Fibroblast of upper back skin (primary cell): ENCODE measurements at places on chromosomes 11 and 22.

GRCh38 chr22:24460418-24461089 lies 33.2 kb downstream of the ADORA2A start:
- peak; percentile 35 for DNase-seq

DNA sequence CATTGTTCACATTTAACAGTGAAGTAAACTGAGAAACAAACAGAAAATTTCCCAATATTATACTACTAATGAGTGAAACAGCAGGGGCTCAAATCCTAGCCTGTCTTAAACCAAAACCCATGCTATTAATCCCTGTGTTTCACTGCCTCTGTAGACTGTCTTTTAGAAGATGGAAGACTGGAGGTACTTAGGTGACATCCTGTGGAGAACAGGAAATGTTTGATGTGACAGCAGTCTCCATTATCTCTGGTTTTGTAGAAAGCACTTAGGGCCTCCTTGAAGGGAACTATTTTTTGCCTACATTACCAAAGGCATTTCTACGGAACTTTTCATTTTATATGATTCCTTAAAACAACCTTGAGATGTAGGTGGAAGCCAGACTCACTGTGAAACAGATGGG lies 288.1 kb upstream of the SORL1-AS1 start:
- DNase-seq: no peak

- no peak for DNase-seq
These were observed 32.0 kb downstream of the SLC1A2 start for GRCh38 chr11:35387111-35387982.

DNA sequence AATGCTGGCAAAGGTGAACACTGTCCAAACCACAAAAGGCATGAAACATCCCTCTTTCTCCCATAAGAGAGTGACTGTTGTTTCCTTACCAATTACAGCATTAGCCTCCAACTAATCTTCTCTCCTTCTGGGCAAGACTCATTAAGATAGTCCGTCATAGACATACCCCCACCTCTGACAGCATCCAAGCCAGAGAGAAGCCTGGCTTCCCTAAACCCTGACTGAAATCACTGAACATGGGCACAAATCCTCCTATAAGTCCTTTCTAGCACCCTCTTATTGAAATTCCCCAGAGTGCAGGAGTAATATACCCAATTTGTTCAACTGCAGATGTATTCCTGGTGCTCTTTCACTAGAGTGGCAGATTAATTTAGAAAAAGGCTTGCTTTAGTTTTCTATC lies 1.7 kb upstream of the RNASEH2C start:
- no peak for DNase-seq

DNA sequence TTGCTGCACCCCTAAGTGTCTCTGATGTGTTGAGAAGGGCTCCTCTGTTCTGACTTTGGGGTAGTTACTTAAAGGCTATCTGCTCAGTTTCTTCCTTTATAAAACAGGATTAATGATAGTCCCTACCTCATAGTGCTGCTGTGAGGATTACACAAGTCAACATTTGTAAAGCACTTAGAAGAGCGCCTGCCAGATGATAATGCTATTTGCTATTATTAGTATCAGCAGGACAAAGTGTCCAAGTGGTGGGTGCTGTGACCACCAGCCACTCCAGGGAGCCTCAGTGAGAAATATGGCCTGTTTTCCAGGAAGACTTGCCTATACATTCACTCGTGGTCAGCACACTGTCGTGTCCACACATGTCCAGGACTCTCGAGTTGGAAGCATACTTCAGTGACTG lies 16.2 kb downstream of the POU2F3 start:
- no peak for DNase-seq

DNA sequence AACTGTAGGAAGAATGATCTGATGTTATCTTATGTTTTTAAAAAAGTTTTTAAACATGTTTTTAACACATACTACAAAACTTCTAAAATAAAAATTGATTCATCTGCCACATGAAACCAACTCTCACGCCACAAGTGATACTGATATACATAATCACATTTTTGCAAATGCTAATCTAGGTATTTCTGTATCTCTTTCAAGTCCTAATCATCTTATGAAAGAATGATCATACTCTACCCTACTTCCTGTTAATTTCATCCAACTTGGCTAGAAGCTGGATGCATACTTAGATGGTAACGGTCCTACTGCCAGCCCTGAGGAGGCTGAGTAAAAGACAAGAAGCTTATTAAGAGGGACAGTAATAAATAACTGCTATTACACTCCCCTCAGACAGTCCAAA lies 19.2 kb downstream of the THAP12 start:
- DNase-seq: no peak

DNA sequence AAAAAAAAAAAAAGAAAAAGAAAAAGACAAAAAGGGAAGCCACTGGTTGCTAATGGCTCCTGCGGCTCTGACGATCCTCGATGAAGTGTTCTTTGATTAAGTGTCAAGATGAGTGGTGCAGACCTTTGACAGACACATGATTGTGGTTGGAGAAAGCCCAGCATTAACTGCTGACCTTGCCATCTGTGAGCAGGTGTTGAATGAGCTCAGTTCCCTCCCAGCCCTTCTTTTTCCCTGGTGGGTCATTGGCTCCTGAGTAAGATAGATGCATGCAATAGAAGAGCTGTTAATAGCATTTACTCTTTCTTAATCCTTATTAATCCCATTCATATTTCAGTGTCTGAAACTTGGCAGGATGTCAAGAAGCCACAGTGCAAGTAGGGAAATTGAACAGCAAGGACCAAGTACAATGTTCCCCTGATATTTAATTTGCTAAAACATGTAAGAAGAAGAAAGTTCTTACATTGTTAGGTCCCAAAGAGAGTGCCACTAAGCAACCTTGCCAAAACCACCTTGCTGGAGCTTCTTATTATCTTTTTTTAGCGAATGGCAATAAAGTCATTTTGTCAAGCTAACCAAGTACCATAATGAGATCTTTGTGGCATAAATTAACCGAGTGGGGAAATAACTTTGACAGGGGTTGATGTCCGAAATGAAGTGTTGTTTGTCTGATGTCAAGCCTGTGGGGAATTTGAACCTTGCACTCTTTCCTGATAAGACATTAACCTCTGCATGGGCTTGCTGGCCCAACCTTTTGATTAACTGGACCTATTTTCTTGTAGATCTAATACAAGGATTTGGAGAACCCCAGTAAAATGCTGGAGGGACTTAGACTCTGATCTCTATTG lies 113.7 kb downstream of the PTPRJ start:
- DNase-seq: peak; percentile 46

GRCh38 chr11:8293171-8293570 lies 29.5 kb upstream of the LMO1 start:
- DNase-seq: no peak

DNA sequence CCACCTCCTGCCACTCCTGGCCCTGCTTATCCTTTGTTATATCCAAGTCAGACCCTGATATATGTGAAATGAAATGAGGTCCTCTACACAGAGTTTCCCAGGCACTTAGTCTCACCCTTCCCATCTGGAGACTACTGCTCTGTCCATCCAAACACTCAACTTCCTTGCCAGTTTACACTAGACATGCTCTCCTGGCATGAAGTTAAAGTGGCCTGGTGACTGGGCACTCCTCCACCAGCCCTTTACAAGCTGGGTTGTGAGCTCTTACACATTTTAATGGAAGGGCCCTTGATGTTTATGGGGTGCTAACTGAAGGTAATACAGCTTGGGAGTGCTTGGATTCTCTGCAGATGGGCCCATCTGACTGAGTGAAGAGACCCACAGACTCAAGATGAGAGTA lies 216.1 kb upstream of the NARS2 start:
- no peak for DNase-seq

DNA sequence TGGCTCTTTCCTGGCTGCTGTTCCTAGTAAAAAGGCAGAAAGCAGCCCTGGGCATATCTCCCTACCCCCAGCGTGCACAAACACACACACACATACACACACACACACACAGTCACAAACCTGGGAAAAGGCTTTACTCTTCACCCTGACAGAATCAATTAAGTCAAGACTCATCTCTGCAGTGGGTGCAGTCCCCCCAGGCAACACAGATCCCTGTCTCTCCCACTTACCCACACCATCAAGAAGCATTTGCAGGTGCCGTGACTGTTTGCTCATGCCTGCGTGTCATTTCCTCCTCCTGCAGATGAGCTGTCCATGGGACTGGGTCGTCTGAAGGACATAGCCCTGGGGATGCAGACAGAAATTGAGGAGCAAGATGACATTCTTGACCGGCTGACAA lies 28.6 kb downstream of the SNAP29 start:
- DNase-seq: no peak

- DNase-seq: no peak
These were observed 725 bp downstream of the CASTOR1 start for GRCh38 chr22:30288419-30289140.

- no peak for DNase-seq
These were observed 5.7 kb upstream of the SEPTIN3 start for GRCh38 chr22:41963453-41964111.

- peak; percentile 79 for DNase-seq
These were observed 37.5 kb downstream of the RBFOX2 start for GRCh38 chr22:35991168-35991567.

DNA sequence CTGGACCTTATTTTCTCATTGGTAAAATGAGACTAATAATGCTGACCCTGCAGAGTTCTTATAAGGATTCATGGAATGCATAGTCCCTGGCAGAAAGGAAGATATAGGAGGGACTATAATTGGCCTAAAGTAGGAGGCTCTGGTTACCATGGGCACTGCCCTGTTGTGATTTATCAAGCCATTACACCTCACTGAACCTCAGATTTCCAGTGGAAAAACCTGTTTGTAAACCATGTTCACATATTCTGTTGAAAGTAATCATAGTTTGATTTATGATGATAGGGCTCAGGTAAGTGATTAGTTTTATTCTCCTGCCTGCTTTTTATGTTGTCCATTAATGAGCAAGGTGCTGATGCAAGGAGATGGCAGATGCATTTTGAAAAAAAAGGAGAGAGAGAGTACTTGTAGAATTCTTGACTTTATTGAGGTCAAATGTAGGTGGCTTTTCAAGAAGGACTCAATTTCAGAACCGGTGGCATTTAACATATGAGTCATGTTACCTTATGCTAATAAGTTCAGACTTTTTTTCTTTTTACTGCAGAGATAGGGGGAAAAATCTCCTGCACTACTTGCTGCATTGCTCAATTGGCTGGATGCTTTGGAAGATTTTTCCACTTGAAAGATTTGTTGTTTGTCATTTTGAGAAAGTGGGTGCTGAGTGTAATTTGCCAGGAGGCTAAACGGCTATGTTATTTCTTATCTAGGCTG lies 14.6 kb downstream of the NF2 start:
- peak; percentile 44 for DNase-seq

- peak; percentile 45 for DNase-seq
These were observed 20.0 kb downstream of the TRMU start for GRCh38 chr22:46355369-46355995.

DNA sequence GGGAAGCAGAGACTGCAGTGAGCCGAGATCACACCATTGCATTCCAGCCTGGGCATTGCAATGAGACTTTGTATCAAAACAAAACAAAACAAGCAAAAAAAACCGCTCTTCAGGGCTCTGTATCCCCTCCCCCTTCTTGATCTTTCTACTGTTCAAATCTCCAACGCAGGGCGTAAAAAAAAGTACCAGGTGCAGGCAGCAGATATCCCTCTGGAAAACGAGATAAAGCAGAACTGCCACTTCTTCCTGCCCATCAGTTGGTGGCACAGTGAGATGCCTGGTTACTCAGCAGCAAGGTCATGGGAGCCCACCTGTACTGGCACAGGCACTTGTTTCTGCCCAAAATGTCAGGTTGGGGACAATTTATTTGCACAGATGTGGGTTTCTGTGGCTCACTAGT lies 11.2 kb downstream of the CCS start:
- DNase-seq: no peak

DNA sequence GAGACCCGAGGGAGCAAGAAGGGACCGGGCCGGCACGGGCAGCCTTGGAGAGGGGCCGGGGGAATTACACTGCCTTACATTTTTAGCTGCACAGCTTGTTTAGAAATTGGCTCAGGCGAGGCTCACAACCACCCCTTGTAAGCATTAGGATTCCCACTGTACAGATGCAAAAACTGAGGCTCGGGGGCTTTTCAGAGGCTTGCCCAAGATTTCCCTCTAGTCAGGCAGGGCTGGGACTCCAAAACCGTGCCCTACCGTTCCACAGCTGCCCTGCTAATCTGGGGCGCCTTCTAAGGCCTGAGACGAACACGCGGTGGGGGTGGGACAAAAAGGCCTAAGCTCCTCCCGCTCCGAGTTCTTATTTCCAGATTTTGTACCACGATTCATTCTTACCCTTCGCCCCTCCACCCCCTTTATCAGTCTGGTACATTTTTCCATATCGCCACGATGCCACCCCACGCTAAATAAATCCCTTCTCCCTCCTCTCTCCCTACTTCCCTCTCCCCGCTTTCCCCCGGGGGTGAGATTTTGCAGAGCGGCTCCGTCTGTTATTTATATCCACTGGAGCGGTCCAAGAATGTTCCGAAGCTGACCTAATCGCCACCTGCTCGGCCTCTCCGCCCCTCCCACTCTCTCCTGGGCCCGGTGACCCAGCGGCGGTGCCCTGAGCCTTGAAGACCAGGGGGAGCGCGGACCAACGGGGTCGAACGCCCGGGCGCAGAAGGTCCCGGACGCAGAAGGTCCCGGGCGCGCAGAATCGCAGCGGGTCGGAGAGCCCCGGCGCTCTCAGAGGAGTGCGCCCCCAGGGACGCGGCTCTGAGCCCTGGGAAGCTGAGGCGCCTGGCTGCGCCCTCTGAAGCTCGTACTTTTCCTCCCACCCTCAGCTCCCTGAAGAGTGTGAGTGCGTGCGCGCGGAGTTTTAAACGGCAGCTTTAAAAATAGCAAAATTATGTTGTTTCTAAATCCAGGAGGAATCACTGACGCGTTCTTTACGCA lies 764 bp upstream of the PACSIN3 start:
- peak; percentile 17 for DNase-seq

GRCh38 chr11:11043721-11044120 lies 185.9 kb upstream of the ZBED5 start:
- no peak for DNase-seq

DNA sequence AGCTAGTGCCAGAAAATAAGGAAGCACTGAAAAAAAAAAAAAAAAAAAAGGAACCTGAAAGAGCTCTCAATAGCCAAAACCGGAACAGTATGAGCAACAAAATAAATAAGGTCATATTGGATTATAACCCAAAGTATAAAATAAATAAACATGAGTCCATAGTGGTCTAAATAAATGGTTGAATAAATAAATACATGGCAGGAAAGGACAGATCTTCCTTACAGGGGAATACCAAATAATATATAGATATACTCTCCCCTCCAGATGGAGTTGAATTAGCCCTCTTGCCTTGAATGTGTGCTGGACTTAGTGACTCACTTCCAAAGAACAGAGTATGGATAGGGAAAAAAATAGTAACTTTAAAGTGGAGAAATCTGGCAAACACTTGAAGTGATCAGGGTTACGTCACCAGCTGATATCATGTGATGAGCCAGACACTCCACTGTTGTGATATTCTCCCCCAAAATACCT lies 14.3 kb upstream of the ARRB1 start:
- DNase-seq: peak; percentile 55
